ENCODE measurements at places on chromosomes 1 and 21.

- DNase-seq: no peak
Observed at GRCh38 chr21:35585155-35585554, 475.2 kb downstream of the SETD4 start.

GRCh38 chr1:222967466-222968240 is 152.8 kb downstream of the DISP1 start:
- no peak for DNase-seq

DNA sequence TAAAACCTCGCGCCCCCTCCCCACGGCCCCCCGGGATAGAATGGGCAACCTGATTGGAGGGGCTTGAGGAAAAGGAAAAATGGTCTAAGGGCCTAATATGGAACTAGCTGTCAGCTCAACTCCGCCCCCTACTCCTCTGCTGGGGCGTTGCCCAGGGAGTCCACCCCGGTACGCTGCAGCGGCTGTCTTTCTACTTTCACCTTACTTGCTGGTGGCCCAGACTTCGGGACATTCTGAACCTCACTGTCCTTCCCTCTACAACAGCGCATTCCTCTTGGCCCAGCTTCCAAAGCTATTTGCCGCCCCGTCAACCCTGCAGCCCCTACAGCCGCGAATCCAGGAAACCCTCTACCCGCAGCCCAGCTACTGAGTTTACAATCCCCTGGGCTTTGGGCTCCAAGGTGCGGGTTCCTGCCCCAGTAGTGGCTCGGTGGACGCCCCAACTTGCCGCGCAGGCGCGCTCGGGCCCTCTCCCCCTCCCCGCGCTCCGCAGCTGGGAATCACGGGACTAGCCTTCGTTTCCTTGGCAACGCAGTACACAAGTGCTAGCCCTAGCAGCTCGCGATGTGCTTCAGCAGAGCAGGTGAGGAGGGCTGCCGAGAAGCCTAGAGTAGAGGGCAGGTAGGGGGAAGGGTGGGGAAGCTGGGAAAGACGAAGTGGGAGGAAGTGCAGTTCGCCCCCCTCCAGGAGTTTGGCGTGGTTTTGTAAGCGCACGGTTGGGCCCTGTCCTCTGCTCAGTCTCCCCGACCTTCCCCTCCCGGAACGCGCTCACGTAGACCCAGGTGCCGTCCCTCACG is 55.6 kb downstream of the CHIA start:
- DNase-seq: peak; percentile 31

GRCh38 chr21:15037900-15038293 is 26.9 kb downstream of the NRIP1 start:
- DNase-seq: no peak

- DNase-seq: no peak
Observed at GRCh38 chr21:19458295-19458694, 1054.7 kb upstream of the TMPRSS15 start.

GRCh38 chr1:47997289-47998200 is at the start of gene TRABD2B:
Gene TRABD2B, minus strand, starts transcription at chr1:47997385.
- no peak for DNase-seq

DNA sequence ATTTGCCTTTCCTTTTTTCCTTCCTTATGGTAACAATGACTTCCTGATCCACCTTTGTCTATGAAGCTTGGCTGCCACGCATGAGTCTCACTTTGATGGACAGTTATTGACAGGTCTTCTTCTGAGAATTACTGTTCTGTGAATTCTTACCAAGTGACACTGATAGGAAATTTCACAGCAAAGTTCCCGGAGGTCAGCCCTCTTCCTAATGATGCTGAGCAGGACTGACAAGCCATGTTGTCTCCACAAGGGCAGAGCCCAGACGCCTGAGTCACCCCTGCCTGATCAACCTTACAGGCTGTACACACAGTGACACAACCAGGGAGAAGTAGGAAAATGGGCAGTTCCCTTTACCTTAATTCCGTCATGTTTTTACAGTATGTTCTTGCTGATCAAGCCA is 44.2 kb downstream of the ZC3H11B start:
- DNase-seq: no peak

- DNase-seq: no peak
Observed at GRCh38 chr1:156115514-156116374, 1.2 kb downstream of the LMNA start.

- no peak for DNase-seq
Observed at GRCh38 chr1:60765204-60765603, 317.2 kb upstream of the NFIA start.

DNA sequence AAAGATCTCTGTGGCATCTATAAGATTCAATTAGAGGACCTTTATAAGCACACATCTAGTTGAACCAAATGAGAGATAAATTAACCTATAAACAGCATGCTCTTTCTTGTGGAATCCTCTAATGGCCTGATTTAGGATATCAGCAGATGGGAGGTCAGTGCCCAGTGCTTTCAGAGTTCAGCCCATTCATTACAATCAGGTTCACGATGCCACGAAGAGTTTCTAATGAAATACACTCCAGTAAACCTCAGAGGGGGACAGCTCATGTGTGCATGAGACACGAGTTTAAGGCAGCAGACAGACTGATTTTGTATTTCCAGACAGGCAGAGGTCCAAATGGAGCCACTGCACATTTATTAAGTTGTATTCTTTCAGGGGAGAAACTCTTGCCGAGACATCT is 544.4 kb upstream of the PKN2 start:
- DNase-seq: no peak

DNA sequence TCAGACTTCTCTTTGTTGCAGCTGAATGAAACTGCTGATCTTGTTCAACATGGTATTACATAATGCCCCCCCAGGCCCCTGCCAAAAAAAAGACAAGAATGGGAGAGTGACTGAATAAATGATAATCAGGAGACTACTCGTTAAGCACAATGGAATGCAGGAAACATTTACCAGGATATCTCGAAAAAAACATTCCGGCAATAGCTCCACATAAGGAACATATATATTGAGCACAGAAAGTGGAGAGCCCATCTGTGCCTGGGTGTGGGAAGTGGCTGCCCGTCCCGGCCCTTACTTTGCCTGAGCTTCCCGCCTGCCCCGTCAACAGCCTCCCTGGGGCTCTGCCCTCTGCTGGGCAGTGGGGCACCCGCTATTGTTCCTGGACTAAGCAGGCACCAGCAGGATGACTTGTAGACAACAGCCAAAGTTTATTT is 13.3 kb downstream of the TRIM11 start:
- no peak for DNase-seq

GRCh38 chr1:42047508-42047880 is 105.7 kb upstream of the GUCA2B start:
- no peak for DNase-seq

DNA sequence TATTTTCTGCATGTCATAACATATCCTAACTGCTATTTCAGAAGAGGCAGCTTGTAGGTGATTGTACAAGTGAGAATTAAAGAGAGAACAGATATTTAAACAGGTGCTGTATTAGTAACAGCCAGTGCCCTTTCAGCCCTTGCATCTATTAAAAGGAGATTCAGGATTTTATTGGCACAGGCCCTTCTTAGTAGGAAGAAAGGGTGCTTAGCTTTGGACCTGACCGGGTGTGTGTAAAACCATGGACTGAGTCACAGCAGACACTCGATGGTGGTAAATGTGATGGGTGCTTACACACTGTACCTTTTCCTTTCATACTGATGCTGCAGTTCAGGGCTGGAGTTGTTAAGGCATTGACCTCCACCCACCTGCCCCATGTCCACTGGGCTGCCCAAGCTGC is 12.7 kb upstream of the CD101 start:
- no peak for DNase-seq

GRCh38 chr1:43184995-43185394 is 12.9 kb downstream of the CFAP57 start:
- DNase-seq: no peak

- no peak for DNase-seq
Observed at GRCh38 chr1:18901952-18902522, 318 bp downstream of the ALDH4A1 start.

DNA sequence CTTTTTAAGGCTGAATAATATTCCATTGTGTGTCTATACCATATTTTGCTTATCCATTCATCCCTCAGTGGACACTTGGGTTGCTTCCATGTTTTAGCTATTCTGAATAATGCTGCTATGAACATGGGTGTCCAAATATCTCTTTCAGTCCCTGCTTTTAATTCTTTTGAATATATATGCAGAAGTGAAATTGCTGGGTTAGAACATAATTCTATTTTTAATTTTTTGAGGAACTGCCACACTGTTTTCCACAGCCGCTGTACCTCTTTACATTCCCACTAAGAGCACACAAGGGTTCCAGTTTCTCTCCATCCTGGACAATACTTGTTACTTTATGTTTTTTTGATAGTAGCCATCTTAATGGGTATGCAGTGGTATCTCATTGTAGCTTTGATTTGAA is 65.6 kb downstream of the RIMS3 start:
- DNase-seq: no peak

DNA sequence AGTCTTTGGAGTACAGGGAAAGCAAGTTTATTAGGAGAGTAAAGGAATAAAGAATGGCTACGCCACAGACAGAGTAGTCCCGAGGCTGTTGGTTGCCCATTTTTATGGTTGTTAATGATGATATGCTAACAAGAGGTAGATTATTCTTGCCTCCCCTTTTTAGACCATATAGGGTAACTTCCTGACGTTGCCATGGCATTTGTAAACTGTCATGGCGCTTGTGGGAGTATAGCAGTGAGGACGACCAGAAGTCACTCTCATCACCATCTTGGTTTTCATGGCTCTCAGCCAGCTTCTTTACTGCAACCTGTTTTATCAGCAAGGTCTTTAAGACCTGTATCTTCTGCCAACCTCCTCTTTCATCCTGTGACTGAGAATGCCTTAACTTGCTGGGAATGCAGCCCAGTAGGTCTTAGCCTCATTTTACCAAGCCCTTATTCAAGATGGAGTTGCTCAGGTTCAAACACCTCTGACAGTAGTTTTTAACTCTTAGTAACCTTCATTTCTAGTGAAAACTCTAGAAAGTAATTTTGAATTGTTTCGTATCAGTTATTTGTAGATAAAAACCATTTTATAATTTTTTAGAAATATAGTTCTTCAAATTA is 26.2 kb downstream of the TCP10L start:
- no peak for DNase-seq

- no peak for DNase-seq
Observed at GRCh38 chr1:182561456-182561855, 27.6 kb downstream of the RNASEL start.

DNA sequence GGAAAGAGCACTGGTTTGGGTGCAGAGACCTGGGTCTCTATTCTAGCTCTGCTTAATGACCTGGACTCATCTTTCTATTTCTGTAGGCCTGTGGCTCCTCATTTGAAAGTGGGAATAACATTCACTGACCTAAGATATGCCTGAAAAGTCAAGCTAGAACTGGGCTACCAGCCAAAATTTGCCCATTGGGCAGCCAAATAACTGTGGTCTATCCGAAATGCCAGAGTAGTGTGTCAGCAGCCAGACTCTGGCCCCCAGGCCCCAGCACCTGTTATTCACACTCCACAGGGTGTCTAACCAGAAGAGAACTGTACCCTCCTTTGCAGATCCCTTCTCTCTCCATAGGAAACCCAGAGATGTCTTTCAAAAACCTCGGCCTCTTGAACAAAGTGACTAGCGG is 12.6 kb downstream of the DAB1 start:
- no peak for DNase-seq

DNA sequence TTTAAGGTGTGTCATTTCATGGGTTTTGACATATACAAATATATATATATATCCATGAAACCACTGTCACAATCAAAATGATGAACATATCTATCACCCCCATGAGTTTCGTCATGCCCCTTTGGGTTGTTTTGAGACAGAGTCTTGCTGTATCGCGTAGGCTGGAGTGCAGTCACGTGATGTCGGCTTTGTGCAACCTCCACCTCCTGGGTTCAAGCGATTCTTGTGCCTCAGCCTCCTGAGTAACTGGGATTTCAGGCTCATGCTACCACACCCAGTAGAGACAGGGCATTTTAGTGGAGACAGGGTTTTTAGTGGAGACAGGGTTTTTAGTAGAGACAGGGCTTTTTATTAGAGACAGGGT is 8.0 kb downstream of the HJV start:
- DNase-seq: no peak

DNA sequence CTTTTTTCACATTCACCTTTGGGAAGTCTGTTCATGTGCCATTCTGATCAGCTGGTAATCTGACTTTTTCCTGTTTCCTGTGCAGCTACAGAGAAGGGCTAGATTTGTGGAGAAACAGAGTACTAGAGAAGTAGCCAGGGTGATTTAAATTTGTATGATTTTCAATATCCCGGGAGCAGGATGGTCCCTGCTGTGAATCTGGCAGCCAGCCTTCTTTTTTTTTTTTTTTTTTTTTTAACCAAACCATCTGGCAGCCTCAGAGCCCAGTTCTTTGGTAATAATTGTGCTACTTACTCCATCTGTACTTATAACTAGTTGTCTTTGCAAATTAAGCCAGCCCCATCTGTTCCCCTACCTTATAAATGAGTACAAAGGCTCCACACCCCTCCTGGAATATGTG is 248.6 kb upstream of the DEPDC1 start:
- no peak for DNase-seq

DNA sequence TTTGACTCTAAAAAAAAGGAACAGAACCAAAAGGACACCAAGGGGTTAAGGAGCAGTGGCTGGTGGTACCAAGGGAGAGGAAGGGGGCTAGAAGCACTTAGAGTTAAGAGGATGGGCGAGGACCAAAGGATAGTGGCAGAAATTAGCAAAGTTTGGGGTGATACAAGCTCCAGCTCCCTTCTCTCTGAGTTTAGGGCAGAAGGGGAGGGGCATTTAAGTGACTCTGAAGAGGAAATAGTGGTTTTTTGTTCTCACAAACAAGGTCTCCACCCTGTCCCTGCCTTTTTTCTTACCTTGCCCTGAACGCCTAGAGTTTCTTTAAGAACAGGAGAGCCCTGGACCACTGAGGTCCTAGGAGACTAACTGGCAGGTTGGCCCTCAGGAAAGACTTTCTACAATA is 3.3 kb downstream of the CDC42SE1 start:
- no peak for DNase-seq

DNA sequence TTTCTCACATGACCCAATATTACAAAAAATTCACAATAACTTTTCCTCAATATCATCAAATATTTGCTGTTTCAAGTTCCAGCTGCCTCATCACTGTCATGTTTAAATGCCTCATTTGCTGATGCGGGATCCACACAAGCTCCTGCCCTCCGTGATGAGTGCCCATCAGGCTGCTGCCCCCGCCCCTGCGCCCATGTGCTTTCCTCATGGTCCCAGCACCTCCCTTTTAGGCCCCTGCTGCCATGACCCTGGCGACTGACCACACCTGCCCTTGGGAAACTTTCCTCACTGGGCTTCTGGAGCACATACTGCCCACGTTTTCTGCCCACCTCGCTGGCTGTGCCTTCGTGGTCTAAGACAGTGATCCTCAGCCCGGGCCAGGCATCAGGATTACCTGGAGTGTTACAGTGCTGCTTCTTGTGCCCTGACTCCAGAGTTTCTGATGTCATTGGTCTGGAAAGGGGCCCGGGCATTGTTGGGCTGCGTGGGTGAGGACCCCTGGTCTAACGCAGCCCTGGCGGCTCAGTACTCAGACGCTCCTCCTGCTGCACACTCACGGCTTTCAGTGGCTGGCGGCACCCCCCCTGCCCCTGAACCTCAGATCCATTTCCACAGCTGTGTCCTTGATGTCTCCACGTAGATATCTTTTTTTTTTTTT is 20.5 kb downstream of the PLEKHM2 start:
- DNase-seq: no peak
